MG63 (cell line): ENCODE measurements at places on chromosomes 7 and 10. TPM values are rescaled to one million over a fixed set of nuclear protein-coding genes. Genes with fewer than 3 reads are reported as not detected.
A peak's percentile ranks its signal among the peaks of the same experiment; 100 is the strongest.

- DNase-seq = no peak
Observed at GRCh38 chr10:83562381-83562780, 576.9 kb upstream of the GHITM start.

Gene PLAC9
- 2.8 and 3.8 TPM in 2 replicates for total RNA-seq

DNA sequence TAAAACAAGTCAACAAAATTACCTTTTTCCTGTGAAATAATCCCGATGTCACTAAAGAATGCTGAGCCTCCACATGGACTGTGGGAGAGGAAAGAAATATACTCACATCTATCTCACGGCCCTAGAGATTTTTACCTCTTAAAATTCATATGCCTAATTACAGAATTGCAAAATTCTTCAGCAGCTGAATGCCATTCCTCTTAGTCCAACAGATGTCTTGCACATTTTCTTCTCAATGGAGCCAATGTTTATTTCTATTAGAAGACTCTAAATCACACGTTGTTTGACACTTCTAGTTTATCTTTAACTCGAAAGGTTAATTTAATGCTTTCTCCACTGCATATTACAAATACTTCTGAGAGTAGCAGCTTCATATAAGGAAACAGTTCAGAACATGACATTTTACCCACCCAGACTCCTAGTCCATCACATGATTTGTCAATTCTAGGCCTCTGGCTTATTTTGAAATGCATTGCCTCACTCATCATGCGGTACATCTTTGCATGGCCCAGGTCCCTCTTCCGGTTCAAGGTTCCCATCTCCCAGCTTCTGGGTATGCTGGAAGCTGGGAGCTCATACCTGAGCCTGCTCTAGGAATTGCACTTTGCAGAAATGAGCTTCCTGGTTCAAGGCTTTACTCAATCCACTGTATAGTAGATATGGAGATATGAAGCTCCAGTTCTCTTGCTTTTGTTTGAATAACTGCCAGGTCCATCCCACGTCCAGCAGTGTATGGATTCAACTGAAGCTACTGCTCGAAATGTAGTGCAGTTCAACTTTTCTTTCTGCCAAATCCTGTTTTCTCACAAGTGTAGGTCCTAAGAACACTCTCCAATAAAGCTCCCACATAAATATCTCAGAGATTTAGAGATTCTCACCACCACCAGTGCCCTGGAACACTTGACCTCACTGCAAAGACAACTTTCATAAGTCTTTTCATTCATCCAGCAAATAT lies 306.2 kb downstream of the GPR37 start:
- no peak for DNase-seq

Gene C7orf57
- 0.23 TPM in 1 of 2 replicates, not detected in the other for total RNA-seq

- DNase-seq = peak; percentile 22
Observed at GRCh38 chr10:128178302-128178958, 52.2 kb upstream of the MKI67 start.

GRCh38 chr7:95322396-95322795 lies 1.9 kb downstream of the PON1 start:
- no peak for DNase-seq

GRCh38 chr7:4819560-4820404 lies 42.0 kb downstream of the PAPOLB start:
- DNase-seq = no peak
